WTC11 (cell line): ENCODE measurements at places on chromosomes 13 and 19. TPM values are rescaled to one million over a fixed set of nuclear protein-coding genes. Genes with fewer than 3 reads are reported as not detected.

- no peak for DNase-seq
Measured at GRCh38 chr13:24664726-24665409, 15.3 kb upstream of the ATP12A start.

- peak; percentile 54 for DNase-seq
Measured at GRCh38 chr19:35911173-35911572, 3.1 kb upstream of the TYROBP start.

RAB3D gene
- total RNA-seq, result 18.9 to 27.8 TPM (median 27.0 TPM) in 3 replicates

- DNase-seq, result no peak
Measured at GRCh38 chr13:59250336-59251189, 913.2 kb downstream of the DIAPH3 start.

IGFL3 gene
- total RNA-seq, result not detected in 3 replicates
